ENCODE measurements at places on chromosomes 11 and 22.

GRCh38 chr11:125994509-125994908 lies 48.7 kb downstream of the VSIG10L2 start:
- DNase-seq, result no peak

GRCh38 chr11:73186886-73187285 lies 31.2 kb upstream of the P2RY2 start:
- no peak for DNase-seq

DNA sequence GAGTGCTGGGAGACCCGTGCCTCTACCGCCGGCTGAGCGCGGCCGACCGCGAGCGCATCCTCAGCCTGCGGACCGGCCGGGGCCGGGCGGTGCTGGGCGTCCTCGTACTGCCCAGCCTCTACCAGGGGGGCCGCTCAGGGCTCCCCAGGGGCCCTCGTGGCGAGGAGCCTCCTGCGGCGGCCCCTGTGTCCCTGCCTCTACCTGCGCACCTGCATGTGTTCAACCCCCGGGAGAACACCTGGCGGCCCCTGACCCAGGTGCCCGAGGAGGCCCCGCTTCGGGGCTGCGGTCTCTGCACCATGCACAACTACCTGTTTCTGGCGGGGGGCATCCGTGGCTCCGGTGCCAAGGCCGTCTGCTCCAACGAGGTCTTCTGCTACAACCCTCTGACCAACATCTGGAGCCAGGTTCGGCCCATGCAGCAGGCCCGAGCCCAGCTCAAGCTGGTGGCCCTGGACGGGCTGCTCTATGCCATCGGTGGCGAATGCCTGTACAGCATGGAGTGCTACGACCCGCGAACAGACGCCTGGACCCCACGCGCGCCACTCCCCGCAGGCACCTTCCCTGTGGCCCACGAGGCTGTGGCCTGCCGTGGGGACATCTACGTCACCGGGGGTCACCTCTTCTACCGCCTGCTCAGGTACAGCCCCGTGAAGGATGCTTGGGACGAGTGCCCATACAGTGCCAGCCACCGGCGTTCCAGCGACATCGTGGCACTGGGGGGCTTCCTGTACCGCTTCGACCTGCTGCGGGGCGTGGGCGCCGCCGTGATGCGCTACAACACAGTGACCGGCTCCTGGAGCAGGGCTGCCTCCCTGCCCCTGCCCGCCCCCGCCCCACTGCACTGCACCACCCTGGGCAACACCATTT lies 3.5 kb downstream of the KLHDC7B start:
- no peak for DNase-seq

GRCh38 chr11:1852877-1853276 lies at the start of gene LSP1:
Gene LSP1, plus strand, starts transcription at chr11:1853084. Its CDS starts 61 bp downstream, at chr11:1853145.
- DNase-seq, result no peak

GRCh38 chr11:27507557-27508322 lies 1.2 kb upstream of the LIN7C start:
- no peak for DNase-seq

DNA sequence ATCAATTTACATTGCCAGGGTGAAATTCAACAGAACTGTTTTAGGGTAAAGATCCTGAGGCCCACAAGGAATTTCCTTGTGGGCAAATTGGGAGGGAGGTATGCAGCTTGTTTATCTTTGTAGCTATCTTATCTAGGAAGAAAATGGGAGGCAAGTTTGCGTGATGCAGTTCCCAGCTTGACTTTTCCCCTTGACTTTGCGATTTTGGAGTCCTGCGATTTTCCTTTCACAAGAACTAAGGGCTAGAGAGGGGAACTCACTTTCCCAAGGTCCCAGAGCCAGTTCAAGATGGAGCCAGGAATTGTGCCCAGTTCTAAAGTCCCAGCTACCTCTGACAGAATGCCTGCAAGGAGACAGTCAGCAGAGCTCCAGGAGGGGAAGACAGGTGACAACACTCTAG lies 30.7 kb downstream of the RIBC2 start:
- no peak for DNase-seq

- no peak for DNase-seq
Measured at GRCh38 chr22:42533638-42533977, 14.0 kb upstream of the RRP7A start.

DNA sequence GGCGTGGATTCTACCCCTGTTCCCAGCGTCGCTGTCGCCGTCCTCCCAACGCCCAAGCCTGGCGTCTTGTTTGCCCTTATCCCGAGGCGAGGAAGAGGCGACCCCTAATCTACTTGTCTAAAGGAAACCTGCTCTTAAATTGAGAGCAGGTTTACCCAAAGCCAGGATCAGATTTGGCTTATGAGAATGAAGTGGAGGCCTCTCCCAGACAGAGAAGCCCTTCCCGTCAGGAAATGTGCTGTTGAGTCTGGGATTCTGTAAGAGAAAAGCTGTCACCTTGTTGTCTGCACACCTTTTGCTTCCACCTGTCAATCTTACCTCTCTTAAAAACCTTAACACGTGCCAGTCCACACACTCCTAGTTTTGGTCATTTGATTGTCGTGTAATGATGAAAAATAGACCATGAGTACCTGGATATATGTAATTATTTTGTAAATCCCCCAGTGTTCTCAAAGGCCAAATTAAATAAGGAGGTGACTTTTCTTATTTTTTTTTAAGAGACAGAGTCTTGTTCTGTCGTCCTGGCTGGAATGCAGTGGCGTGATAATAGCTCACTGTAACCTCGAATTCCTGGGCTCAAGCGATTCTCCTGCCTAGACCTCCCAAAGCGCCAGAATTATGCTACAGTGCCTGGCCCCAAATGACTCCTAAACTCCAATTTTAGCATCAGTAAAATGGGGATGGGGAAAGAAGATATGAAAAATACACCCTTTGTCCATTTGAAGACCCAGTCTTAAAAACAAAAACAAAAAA lies 627 bp downstream of the GTF2H1 start:
- DNase-seq, result no peak

GRCh38 chr11:113376156-113376555 lies 11.4 kb upstream of the ANKK1 start:
- DNase-seq, result no peak

DNA sequence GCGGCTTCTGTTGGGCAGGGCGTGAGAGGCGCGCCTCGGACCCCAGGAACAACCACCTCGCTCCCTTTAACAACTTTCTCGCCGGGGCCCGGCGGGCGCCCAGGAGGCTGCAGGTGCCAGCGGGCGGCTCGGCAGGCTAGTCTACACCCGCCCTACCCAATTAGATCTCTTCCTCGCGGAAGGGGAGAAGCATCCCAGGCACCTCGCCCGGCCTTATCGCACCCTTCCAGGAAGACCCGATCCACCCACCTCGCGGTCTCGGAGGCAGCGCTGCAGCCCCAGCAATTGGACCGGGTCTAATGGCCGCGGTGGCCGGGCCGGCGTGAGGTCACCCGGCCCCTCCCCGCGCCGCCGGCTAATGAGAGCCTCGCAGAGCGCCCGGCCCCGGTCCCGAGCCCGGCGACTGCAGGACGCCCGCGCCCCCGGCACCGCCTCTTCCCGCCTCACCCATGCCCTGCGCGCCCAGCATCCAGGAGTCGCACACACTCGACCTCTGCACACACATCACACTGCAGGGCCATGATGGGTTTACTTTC lies at the start of gene PLAAT3:
Gene PLAAT3 (minus strand): TSS at position 298 of the 536 bp plus-strand sequence. CDS start 419 bp downstream, outside the sequence.
- peak; percentile 45 for DNase-seq

DNA sequence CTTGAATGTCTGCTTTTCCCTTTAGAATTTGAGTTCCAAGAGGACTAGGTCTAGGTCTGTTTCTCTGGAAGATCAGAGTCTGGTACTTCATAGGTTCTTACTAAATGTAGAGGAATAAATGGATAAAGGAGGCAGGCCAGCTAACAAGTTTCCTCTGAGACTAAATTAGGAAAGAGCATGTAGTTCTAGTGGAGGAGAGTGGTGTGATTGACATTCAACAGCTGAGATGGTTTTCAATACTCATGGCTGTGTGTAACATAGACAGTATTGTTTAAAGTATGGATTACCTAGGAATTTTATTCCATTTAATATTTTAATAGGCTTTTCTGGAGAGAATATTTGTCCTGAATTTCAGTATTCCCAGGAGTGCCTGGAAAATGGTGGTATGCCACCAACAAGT lies 364.7 kb downstream of the METTL15 start:
- DNase-seq, result no peak

GRCh38 chr22:40416636-40417035 lies 46.2 kb downstream of the SGSM3 start:
- DNase-seq, result no peak

- no peak for DNase-seq
Measured at GRCh38 chr11:70298243-70298915, 27.9 kb downstream of the PPFIA1 start.

- no peak for DNase-seq
Measured at GRCh38 chr11:7577291-7578190, 63.7 kb downstream of the PPFIBP2 start.

DNA sequence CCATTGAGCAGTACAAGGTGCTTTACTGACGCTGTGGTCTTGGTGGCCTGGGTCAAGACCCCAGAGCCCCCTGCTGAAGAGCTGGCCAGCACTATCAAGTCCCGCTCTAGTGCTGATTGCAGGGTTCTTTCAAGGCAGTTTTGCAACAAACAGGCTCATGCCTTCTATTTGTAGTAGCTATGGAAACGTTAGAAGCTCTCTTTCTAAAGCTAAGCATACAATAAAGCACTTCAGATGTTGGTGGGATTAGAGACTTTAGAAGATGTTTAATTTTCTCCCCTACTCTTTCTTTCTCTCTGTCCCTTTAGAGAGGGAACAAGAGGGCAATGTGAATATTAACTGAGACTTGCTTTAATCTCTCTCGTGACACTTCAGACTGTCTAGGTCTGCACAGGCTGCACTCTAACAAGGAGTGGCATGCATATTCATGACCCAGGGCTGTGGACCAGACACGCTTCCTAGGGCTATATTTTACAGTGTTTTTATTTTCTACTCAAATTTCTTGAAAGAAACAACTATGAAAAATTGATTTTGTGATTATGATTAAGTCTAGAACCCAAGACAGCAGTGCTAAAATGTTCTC lies 138.6 kb downstream of the WNT7B start:
- DNase-seq, result no peak

DNA sequence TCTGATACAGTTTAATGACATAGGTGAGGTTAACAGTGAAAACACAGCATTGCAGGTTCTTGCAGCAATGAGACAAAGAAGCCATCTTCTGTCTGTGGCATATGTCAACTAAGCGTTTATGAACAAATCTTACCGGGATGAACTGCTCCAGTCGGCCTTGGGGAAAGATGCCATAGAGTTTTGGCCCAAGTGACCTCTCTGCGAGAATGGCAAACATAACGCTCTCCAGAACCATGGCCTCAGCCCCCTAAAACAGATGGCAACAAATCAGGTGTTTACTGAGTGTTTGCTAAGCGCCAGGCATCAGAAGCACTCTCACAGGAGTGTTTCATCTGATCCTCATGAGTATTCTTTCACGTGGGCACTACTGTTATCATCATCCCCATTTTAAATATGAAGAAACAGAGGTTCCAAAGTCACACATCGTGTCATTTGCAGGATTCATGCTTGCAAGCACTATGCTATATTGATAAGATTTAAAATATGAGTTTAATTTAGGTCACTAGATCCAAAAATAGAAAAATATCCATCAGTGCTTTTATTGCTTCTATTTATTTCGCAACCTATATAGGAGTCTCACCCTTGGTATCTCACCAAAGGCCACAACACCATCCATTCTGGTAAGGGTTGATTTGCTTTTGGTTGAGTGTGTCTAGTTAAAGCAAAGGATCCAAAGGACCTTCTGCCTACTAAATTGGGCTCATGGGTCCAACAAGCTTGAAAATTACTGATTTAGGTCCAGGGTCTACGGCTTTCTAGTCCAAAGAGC lies 35.9 kb downstream of the TCIRG1 start:
- DNase-seq, result peak; percentile 14

DNA sequence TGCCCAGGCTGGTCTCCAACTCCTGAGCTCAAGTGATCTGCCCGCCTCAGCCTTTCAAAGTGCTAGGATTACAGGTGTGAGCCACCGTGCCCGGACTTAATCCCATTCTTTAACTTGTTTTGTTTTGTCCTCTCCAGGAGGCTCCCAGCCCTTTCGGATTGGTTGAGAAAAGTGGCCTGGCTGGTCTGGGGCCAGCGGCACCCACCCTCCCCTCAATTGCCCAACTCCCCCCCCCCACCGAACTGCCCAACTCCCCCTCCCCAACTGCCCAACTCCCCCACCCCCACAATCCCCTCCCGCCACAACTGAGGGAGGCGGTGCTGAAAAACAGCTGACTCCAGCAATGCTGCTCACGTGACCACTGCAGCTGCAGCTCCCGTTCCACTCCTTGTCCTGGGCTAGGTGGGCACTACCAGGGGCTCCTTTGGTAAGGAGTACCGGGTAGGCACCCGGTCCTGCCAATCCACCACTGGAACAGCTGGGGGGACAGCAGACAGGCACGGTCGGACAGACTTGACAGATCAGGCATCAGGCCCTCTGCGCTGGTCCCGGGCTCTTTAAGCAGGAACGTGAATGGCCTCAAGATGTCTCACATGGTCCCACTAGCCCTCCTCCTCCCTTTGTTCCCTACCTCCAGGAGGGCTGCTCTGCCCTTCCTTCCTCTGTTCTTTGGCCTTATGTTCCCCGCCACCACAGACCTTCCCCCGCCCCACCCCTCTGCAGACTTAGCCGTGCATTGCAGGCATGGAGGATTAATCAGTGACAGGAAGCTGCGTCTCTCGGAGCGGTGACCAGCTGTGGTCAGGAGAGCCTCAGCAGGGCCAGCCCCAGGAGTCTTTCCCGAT lies at the start of gene TCN2:
Gene TCN2 (plus strand): TSS at position 720 of the 845 bp plus-strand sequence. CDS start 158 bp downstream, outside the sequence.
- DNase-seq, result peak; percentile 71

- no peak for DNase-seq
Measured at GRCh38 chr11:103662880-103663279, 373.6 kb upstream of the DDI1 start.

- peak; percentile 16 for DNase-seq
Measured at GRCh38 chr11:97158243-97158642, 768.4 kb downstream of the JRKL start.

DNA sequence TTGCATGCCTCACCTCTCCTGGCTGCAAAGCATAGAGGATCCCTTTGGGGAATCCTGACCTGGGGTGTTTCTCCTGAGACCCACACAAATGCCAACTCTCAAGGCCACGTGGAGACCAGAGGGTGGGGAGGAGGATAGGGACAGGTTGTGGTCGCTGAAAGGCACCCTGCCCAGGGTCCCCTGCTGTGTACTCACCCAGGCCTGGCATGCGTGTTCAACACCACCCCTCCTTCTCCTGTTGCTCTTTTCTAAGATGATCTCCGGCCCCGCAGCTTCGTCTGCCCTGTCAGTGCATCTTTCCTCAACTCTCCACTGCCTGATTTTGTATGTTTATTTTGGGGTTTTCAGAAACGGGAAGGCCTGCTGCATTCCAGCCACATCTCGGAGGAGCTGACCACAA lies 44.6 kb upstream of the PARVG start:
- DNase-seq, result no peak

GRCh38 chr11:3950996-3951660 lies 95.7 kb downstream of the STIM1 start:
- no peak for DNase-seq

- DNase-seq, result peak; percentile 76
Measured at GRCh38 chr11:100769617-100770016, 82.5 kb downstream of the ARHGAP42 start.

- peak; percentile 20 for DNase-seq
Measured at GRCh38 chr11:86919557-86920210, 35.5 kb downstream of the FZD4 start.

DNA sequence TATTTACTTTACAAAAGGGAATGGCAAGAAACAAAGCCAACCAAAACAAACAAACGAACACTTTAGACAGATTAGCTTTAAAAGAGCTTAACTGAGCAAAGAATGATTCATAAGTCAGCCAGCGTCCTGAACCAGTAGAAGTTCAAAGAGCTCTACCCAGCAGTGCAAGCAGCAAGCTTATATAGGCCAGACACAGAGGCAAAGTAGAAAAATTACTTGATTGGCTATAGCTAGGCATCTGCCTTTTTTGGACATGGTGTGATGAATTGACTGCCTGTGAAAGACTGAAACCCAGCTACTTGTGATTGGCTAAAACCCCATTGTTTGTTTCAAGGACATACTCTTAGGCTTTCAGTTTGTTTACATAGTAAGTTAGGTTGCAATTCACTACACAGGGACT lies 2120.0 kb upstream of the RAG2 start:
- no peak for DNase-seq

All from NCI-H2171 treated with DMSO at 0.1 percent for 48 hours (cell line).